ENCODE measurements at places on chromosomes 7 and 10. TPM values are rescaled to one million over a fixed set of nuclear protein-coding genes. Genes with fewer than 3 reads are reported as not detected.

- no peaks in the 10 kb centered on the region for H3K36me3 ChIP-seq
- H3K27me3 ChIP-seq = no peaks in the 10 kb centered on the region
These were observed 480.8 kb downstream of the RPS24 start for GRCh38 chr10:78514459-78514858.

Gene SLC25A40
- 5.8 TPM for total RNA-seq

DNA sequence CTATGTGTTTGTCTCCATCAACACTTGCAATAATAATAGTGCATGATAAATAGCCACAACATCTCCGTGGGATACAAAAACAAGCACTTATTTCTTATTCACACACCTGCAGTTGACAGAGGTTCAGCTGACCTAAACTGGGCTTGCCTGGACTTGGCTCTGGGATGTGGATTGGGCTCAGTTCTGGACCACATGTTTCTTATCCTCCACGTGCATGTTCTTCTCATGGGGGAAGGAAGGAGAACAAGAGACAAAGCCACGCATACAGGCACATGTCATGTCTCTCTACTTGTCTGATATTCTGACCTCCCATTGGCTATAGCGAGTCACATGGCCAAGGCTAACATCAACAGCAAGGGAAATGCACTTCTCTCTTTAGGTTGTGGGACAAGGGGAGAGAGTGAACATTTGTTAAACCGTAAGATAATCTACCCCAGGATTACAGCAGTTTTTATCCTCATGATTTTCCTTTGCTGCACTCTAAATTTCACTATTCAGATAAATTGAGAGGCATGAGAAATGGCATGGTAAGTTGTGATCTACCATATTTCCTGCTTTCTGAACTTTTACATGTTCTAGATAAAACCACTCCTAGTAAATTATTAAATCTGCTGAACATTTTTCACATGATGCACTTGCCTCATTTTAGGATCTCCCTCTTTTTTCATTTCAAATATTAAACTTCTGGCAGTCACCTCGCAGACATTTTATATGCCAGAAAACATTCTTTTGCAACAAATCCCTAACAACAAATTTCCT lies 33.7 kb downstream of the CFAP58 start:
- H3K4me3 ChIP-seq = no peak overlapping the region
- H3K36me3 ChIP-seq = peaks cover 3% of the 10 kb centered on the region
- H3K4me1 ChIP-seq = no peaks in the 10 kb centered on the region
- H3K27ac ChIP-seq = no peak overlapping the region
- no peak for DNase-seq

Gene CYP2C8
- total RNA-seq = 0.38 TPM
